ENCODE measurements at places on chromosomes 5 and 9.
A peak's percentile ranks its signal among the peaks of the same experiment; 100 is the strongest.

GRCh38 chr5:151740336-151740942 is 18.0 kb downstream of the ATOX1 start:
- peak; percentile 92 for DNase-seq

DNA sequence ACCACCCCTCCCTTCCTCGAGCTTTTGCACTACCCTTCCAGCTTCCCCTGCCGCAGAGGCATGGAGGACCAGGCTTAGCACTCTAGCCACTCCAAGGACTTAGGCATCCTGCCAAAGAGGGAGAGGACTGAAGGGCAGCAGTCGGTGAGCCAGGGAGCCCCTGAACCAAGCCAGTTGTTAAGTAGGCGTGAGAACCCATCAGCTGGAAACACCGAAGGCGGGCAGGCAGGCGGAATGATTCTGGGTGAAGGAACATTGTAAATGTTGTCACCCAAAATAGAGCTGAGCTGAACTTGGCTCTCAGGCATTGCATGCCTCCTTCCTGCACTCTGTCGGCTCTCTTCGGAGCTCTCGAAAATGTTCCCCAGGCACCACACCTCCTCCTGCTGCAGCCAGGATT is 42.8 kb downstream of the NRG2 start:
- DNase-seq = no peak

- peak; percentile 66 for DNase-seq
Observed at GRCh38 chr5:129459777-129460671, at the start of gene ADAMTS19. Gene ADAMTS19, plus strand, starts transcription at chr5:129460298. Its CDS starts 94 bp downstream, at chr5:129460392.

DNA sequence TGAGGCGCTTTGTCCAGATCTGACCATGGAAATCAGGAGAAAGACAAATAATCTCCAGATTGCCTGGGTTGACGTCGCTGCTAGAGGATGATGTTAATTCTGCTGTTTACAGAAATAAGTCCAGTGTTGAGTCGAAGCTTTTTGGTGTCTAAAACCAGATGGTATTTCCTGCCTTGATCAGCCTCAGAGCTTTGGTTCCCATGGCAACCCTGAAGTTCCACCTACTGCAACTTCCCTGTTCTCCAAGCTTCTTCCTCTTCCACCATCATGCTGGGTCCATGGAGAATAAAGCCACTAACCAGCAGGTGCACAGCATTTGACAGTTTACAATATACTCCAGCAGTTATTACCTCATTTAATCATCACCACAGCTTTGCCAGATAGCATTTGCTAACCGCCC is 18.0 kb upstream of the GABBR2 start:
- peak; percentile 31 for DNase-seq

DNA sequence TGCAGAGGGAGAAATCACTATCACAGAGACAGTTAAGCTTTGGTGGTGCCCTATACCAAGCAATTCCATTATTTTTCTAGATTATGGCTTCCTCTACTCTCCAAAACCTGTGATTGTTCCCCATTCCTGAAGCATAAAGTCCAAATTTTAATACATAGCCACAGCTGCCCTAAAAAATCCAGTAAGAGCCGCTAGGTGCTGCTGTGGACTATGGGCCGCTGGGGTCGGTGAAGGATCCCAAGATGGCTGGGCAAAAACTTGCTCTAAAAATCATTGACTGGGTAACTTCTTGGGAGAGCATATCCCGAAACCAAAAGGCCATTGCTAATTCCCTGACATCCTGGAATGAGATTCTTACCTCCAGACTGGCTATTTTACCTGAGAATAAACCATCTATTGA is 245.3 kb downstream of the NFIB start:
- DNase-seq = no peak

- no peak for DNase-seq
Observed at GRCh38 chr9:21265421-21266189, 25.8 kb upstream of the IFNA14 start.

DNA sequence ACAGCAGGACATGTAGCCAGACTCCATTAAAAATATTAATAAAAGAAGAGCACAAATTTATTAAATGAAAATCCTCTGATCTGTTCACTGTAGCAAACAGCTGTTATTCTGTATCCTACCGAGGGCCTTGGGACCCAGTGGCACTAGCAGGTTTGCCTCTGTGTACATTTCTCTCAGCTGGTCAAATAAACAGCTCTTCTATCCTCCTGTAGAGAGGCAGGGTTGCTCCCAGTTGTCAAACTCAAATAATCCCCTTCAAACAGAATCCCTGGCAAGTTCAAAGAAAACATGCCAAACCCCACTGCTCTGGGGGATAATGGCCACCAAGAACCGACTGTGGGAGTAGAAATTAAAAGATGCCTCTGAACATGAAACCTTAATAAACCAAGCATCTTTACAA is 1262.0 kb upstream of the DMAC1 start:
- no peak for DNase-seq

GRCh38 chr9:134502809-134503211 is 138.8 kb upstream of the COL5A1 start:
- DNase-seq = peak; percentile 98

- DNase-seq = no peak
Observed at GRCh38 chr9:134637696-134638501, 3.7 kb upstream of the COL5A1 start.

GRCh38 chr5:960551-960950 is 48.1 kb upstream of the NKD2 start:
- no peak for DNase-seq

- DNase-seq = peak; percentile 21
Observed at GRCh38 chr9:133477992-133478850, 678 bp downstream of the SLC2A6 start.
